Left colon (tissue), 2 donors: ENCODE measurements at places on chromosomes 7 and 10. TPM values are rescaled to one million over a fixed set of nuclear protein-coding genes. Genes with fewer than 3 reads are reported as not detected.

OPN4 gene
- 0.20 TPM for total RNA-seq

STARD3NL gene
- total RNA-seq: 30.2 TPM

PTF1A gene
- total RNA-seq: not detected

PDE1C gene
- total RNA-seq: 4.0 TPM

HOXA4 gene
- 4.5 TPM for total RNA-seq

IKZF1 gene
- total RNA-seq: 11.2 TPM

SEMA3A gene
- 12.6 TPM for total RNA-seq

FANK1 gene
- total RNA-seq: 7.1 TPM

SLC29A3 gene
- 4.1 TPM for total RNA-seq

SPDYE2B gene
- total RNA-seq: not detected

HABP2 gene
- not detected for total RNA-seq

SH2B2 gene
- total RNA-seq: 3.2 TPM

GLCCI1 gene
- 12.3 TPM for total RNA-seq

ST8SIA6 gene
- 3.7 TPM for total RNA-seq

TMEM236 gene
- total RNA-seq: 59.6 TPM

FZD8 gene
- total RNA-seq: 13.9 TPM

WDR86 gene
- 0.85 TPM for total RNA-seq

VSTM4 gene
- total RNA-seq: 3.5 TPM

MYO1G gene
- total RNA-seq: 4.2 TPM

PPP1R3C gene
- total RNA-seq: 0.64 TPM

NODAL gene
- total RNA-seq: not detected

ZC3HAV1L gene
- total RNA-seq: 7.0 TPM

EPO gene
- total RNA-seq: not detected

CLCN1 gene
- total RNA-seq: not detected
